ENCODE measurements at places on chromosomes 11 and 22. TPM values are rescaled to one million over a fixed set of nuclear protein-coding genes. Genes with fewer than 3 reads are reported as not detected.

DNA sequence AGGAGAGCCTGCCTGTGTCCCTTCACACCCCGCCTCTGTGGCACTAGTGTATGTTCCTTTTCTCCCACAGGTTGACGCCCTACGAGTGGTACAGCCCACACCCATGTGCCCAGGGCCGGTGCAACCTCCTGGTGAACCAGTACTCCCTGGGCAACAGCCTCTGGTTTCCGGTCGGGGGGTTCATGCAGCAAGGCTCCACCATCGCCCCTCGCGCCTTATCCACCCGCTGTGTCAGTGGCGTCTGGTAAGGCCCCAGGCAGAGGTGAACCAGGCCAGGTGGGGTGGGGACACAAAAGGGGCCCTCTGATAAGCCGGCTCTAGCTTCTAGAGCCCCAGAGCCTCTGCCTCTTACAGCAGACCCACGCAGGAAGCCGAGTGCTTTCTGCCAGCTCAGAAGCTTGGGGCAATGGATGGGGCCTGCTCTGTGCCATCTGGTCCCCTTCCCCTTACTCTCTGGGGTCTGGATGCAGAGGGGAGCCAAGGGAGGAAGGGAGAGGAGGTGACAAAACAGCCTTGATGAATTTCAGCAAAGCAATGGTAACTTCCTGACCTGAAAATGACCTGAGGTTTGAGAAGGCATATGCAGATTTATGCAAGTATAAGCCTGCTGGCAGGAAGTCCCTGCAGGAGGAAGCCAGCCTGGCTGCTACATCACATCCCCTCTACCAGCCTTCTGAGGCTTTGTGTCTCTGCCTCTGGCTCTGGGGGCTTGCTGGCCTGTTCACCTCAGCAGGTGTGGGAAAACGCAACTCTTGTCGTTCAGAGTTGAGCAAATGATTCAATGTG is 67.0 kb upstream of the TBCEL start:
- no peak for DNase-seq

- no peak for DNase-seq
These were observed 75.8 kb downstream of the RAB30 start for GRCh38 chr11:82995754-82996398.

DNA sequence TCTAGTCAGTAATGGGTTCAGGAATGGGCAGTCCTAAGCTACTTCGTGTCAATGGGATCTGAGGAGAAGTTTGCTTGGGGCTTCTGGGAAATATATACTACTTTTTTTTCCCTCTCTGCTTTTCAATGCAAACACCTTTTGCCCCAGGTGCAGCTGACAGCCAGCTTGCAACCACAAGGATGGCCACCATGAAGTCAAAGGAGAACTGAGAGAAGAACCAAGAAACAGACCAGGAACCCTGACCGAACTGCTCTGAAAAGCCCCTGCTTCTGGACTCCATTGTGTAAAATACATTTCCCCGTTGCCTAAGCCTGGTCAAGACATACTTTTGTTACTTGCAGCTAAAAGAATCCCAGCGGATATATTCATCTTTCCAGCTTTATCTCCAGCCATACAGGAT is 20.1 kb upstream of the CD44 start:
- DNase-seq: no peak

DNA sequence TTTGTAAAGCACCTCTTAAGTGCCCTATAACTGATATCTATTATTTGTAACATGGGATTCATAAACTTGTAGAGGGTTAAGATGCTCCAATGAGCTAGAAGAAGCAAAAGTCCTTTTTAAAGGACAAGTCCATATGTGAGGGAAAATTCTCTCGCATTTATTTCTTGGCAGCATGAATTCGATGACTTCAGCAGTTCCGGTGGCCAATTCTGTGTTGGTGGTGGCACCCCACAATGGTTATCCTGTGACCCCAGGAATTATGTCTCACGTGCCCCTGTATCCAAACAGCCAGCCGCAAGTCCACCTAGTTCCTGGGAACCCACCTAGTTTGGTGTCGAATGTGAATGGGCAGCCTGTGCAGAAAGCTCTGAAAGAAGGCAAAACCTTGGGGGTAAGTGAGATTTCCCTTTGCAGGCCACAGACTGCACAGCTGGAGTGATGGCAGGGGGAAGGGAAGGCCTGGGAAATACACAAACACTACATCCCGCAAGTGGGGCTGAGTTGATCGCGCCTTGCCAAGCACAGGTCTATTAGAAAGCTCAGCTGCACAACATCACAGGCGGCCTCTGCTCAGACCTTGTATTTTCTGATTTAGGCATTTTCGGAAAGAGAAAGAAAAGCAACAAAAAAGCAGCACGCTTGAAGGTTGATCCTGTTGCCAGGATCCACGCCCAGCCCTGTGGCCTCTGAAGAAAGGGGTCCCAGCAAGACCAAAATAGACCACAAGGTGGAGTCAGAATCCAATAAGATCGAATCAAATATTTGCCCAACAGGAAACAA is 1.5 kb downstream of the MS4A8 start:
- no peak for DNase-seq

DNA sequence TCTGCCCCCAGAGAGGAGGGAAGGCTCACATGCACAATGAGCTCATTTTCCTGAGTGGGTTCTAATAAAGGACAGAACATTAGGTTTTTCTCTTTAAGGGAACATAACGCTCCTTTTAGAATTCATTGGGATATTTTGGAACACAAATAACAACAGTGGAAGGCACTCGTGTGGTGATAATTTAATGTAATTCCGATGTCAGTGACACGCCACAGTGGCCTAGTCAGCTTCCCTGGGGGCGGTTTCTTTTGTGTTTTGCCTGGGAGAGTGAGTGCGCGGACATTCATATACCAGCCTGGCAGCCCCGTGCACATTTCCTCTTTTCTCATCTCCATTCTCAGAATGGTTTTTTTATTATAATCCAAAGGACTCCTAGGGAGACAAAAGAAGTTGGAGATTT is 41.1 kb downstream of the SEZ6L start:
- no peak for DNase-seq

DNA sequence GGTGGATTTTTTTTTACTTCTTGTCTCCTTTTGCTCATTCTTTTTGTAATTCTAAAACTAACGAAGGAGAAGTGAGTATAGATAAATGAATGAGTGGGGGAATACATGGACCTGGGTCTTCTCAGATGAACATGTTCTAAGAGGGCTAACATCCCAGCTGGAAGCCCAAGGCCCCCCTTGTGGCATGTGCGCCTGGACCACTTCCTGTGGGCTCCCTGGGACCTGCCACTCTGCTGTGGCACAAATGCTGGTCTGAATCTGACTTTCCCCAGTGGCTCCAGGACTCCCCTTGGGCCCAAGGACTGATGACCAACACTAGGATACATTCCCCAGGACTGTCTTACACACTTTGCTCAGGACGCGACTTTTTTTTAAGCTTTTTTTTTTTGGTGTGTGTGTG is 32.7 kb upstream of the ALX4 start:
- DNase-seq: no peak

DNA sequence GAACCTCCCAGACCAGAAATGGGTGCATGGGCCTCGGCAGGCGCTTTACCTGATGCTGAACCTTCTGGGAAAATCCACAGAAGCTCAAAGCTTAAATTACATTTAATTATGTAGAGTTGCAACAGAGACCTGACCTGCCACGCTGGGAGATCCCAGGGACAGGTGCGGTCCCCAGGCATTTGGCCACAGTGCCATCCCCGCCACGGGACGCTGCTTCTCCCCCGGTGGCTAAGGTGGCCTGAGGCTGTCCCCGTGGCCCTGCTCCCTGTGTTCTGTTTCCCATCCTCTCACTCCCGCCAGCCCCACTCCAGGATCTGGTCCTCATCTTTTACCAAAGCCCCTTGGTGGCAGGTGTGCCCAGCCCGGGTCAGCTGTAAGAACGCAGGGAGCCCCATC is 39.6 kb downstream of the GRAMD4 start:
- DNase-seq: no peak

- DNase-seq: no peak
These were observed 845 bp downstream of the RBM7 start for GRCh38 chr11:114401311-114401710.

- DNase-seq: no peak
These were observed 14.6 kb downstream of the SPECC1L start for GRCh38 chr22:24285245-24285644.

GRCh38 chr11:2277933-2278523 is 7.6 kb upstream of the ASCL2 start:
- no peak for DNase-seq

Gene SUN2
- 148 TPM for total RNA-seq

- DNase-seq: no peak
These were observed 53.9 kb upstream of the SHISAL1 start for GRCh38 chr22:44366372-44367300.

Gene SAA4
- not detected for total RNA-seq

Gene SAA1
- total RNA-seq: 3.1 TPM

- no peak for DNase-seq
These were observed 6.4 kb upstream of the SLC17A6 start for GRCh38 chr11:22331771-22332170.

Gene CAVIN3
- total RNA-seq: 4.6 TPM

Gene APOA4
- not detected for total RNA-seq

GRCh38 chr11:86383041-86383955 is 8.6 kb downstream of the CCDC81 start:
- no peak for DNase-seq

- no peak for DNase-seq
These were observed 39.5 kb upstream of the SLC1A2 start for GRCh38 chr11:35458846-35459245.

- DNase-seq: no peak
These were observed 8.9 kb upstream of the MYBPC3 start for GRCh38 chr11:47361419-47361818.

Gene RTN4R
- total RNA-seq: 4.0 TPM

DNA sequence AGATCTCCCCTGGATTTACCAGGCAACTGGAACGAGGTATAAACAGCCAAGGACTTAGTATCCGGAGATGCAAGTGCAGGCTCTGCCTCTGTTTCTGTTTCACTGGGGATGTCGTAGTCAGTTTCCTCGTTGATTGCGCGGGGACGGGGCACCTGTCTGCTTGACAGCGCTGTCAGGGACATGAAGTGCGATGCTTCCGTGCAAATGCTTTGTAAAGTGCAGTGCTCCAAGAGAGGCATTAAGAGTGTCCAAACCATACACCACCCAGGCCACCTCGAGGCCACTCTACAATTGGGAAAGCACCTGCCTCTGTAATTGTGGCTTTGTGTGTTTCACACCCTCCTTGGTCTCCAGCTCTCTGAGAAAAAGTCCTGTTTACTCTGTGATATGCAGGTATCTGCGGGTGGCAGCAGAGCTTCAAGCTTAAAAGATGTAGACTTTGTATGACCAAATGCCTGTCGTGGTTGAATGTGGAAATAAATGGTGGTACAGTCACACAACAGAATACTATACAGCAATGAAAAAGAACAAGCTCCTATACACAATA is 18.6 kb upstream of the CD5 start:
- DNase-seq: no peak

Gene CREB3L1
- total RNA-seq: 200 TPM

Gene NRGN
- total RNA-seq: 2.5 TPM

- DNase-seq: peak; percentile 53
These were observed 9.8 kb upstream of the TAGLN start for GRCh38 chr11:117189191-117189940.

Gene MLC1
- total RNA-seq: not detected

Gene MMP27
- 0.47 TPM for total RNA-seq

Gene OR51I1
- total RNA-seq: not detected

GRCh38 chr11:8871171-8871775 is 39.7 kb upstream of the AKIP1 start:
- DNase-seq: peak; percentile 52

GRCh38 chr11:132993991-132994502 is 538.3 kb downstream of the OPCML start:
- DNase-seq: no peak

DNA sequence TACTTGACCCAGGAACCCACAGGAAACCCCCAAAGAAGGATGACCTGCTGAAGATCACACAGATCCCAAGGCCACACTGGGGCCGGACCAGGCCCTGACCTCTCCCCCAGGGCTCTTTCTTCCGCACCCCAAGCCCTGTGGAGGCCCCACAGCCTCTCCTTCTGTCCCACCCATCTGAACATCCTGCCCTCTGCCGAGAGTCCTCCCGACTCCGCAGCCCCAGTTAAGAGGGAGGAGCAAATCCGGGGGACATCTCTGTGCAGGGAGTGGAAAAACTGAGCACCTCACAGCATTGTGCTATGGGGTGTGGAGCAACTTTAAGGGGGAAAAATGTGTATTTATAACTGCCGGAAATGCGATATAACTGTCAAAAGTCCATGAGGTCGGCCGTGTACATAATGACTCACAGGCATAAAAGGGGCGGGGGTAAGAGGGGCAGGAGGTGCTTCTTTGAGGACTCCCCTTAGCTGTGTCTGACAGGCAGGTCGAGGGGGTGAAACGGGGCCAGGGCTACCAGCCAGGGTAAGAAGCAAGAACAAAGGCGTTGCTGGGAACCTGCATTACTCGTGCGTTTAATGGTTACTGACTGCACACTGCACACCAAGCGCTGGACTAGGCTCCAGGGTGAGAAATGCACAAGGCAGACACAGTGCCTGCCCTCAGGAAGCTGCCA is 57.2 kb downstream of the WNT11 start:
- DNase-seq: peak; percentile 90

DNA sequence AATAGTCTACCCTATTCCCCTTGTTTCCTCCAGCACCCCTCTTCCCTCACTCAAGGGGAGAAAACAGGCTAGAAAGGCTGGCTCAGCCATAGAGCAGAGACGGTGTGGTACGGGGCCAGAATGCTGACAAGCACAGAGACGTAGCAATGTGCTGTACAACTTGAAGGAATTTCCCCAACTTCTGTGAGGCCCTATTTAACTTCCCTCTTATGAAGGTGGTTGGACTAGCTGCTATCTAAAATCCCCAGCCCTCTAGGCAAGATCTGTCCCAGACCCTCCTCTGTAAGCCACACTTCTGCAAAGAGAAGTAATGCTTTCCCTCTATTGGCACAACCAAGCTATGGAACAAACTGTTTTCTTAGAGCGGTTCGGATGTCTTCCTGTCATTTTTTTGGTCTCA is 37.8 kb downstream of the PLEKHA7 start:
- no peak for DNase-seq

DNA sequence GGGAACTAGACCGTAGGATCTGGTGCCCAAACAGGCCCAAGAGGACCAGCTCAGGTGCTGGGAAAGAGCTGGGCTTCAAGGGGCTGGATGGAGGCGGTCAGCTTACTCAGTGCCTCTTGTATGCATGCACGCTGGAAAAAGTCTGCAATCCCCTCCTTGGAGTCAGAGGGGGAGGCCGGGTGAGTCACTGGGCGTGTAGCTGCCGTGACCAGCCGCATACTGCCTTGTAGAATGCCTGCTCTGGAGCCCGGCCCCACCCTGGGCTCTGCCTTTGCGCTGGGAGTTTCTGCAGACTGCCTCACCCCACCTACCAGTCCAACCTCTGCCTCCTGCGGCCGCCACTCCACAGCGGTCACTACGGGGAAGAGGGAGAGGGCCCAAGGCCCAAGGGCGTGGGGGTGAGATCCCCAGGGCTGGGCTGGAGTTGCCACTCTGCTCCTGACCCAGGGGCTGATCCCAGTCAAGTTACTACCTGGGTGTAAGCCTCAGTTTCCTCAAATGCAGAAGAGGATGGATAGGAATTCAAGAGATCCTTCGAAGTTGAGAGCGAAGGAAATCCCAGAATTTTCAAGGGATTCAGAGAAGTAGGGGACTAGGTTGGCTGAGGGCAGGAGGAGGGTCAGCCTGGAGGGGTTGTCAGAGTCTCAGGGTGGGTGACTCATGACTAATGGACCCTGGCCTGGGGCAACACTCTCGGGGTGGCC is 4.2 kb downstream of the MRGPRF start:
- DNase-seq: peak; percentile 78

Gene ANGPTL5
- 0.28 TPM for total RNA-seq

Measured in left colon (tissue), 2 donors.